Pulmonary artery endothelial cell (primary cell): ENCODE measurements at places on chromosomes 3 and 15. TPM values are rescaled to one million over a fixed set of nuclear protein-coding genes. Genes with fewer than 3 reads are reported as not detected.

Gene RAB11A
- 338 and 395 TPM in 2 replicates for total RNA-seq

Gene MYRIP
- total RNA-seq = 22.4 and 24.8 TPM in 2 replicates

Gene MCF2L2
- total RNA-seq = 0.53 and 1.2 TPM in 2 replicates

Gene ZBTB38
- total RNA-seq = 80.3 and 128 TPM in 2 replicates

Gene TMEM108
- 0.14 and 0.40 TPM in 2 replicates for total RNA-seq

Gene SAMD7
- total RNA-seq = not detected in 2 replicates

DNA sequence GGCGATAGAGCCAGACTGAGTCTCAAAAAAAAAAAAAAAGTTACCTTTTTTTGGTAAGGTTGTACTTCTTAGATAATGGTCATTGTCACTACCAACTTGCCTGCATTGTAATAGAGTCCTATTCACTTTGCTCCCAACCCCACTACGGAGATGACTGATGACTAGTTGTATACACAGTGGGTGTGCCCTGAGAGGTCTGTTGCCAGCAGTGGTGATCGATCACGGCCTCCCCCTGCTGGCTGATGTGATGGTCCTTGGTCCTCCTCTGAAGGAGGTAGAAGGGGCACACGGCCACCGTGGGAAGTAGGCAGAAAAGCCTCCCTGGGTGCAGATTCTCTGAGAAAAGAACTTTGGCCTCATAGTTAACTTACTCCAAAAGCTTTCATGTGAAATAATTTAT lies 10.7 kb downstream of the GCNT3 start:
- no peak for DNase-seq

GRCh38 chr3:34646911-34647460 lies 848.6 kb downstream of the PDCD6IP start:
- DNase-seq = no peak

GRCh38 chr15:69557707-69558409 lies 105.2 kb downstream of the RPLP1 start:
- no peak for DNase-seq

GRCh38 chr3:55198554-55198953 lies 270.7 kb upstream of the LRTM1 start:
- DNase-seq = no peak

DNA sequence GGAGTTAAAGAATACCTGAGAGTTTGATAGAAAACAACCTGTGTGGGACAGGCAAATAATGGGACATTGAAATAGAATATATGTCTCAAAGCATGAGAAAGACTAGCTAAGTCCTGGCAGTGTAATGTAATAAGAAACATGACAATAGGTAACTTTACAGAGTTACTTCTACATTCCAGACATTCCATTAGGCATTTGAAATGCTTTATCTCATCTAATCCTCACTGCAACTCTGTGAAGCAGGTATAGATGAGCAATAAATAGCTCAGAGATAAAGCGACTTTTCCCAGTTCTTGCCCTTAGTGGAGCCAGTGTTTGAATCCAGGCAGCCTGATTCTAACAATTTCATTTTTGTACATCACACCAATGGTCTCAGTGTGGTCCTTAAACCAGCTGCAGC lies 76.8 kb downstream of the CPNE4 start:
- DNase-seq = no peak

DNA sequence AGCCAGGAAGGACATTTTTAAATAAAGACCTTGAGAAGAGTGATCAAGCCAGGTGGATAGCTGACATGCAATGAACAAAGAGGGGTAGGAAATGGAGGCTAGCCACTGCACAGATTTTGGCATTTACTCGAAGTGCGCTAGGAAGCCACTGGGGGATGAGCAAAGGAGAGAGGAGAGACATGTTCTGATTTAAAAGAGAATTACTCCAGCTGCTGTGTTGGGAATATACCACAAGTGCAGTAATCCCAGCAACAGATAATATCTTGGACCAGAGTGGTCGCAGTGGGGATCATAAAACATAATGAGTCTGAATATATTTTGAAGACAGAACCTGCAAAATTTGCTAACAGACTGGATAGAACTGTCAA lies 19.9 kb downstream of the KPNA4 start:
- DNase-seq = no peak

DNA sequence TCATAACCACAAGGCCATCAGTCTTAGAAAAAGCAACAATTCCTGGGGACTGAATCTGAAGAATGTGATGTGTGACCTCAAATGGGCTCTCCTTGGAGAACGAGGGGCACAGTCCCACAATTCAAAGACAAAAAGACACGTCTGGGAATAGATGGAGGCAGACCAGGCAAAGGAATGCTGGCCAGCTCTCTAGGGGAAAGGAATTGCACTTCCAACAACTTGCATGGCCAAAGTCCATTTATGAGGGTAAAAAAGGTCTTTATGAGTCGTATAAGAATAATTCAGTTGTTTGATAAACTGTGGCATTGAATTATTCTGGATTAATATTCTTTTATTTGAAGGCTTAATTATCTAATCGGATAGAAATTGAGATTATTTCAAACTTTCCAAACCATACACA lies 180.5 kb upstream of the FEZF2 start:
- no peak for DNase-seq

- DNase-seq = no peak
Observed at GRCh38 chr3:113514265-113514769, 639 bp downstream of the SPICE1 start.

DNA sequence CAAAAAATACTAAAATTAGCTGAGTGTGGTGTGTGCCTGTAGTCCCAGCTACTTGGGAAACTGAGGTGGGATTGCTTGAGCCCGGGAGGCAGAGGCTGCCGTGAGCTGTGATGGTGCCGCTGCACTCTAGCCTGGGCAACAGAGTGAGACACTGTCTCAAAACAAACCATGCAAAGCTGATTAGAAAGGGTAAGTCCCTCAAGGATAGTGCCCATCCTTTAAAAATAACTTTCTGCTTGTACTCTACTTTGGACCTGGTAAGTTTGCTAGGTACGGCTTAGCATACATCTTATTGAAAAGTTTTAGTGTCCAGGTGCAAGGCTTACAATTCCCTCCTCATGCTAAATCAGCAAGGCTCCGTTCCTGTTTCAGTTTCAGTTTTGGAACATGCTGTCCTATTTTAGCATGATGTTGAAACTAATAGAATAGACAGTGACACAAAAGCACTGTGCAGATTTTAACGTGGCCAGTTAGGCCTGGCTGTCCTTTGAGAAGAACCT lies 21.4 kb downstream of the FEM1B start:
- DNase-seq = no peak

GRCh38 chr3:195224156-195224979 lies 46.6 kb downstream of the XXYLT1 start:
- DNase-seq = no peak

GRCh38 chr3:38016410-38016809 lies 13.0 kb downstream of the PLCD1 start:
- DNase-seq = no peak

- DNase-seq = no peak
Observed at GRCh38 chr3:17846466-17846865, 104.0 kb upstream of the TBC1D5 start.

- DNase-seq = no peak
Observed at GRCh38 chr3:113265231-113265630, 53.9 kb downstream of the BOC start.

GRCh38 chr3:126155819-126156218 lies 24.6 kb downstream of the ALDH1L1 start:
- DNase-seq = no peak

GRCh38 chr3:188706599-188706998 lies 465.2 kb upstream of the TPRG1 start:
- no peak for DNase-seq
